ENCODE measurements at places on chromosomes 12 and 14. TPM values are rescaled to one million over a fixed set of nuclear protein-coding genes. Genes with fewer than 3 reads are reported as not detected.

- DNase-seq = no peak
These were observed 475.4 kb downstream of the NPAS3 start for GRCh38 chr14:33414041-33414440.

- no peak for DNase-seq
These were observed 19.9 kb downstream of the RPS6KL1 start for GRCh38 chr14:74902941-74903705.

The CCDC184 gene
- total RNA-seq = 0.48 TPM

- no peak for DNase-seq
These were observed 42.4 kb upstream of the EMP1 start for GRCh38 chr12:13154027-13154538.

DNA sequence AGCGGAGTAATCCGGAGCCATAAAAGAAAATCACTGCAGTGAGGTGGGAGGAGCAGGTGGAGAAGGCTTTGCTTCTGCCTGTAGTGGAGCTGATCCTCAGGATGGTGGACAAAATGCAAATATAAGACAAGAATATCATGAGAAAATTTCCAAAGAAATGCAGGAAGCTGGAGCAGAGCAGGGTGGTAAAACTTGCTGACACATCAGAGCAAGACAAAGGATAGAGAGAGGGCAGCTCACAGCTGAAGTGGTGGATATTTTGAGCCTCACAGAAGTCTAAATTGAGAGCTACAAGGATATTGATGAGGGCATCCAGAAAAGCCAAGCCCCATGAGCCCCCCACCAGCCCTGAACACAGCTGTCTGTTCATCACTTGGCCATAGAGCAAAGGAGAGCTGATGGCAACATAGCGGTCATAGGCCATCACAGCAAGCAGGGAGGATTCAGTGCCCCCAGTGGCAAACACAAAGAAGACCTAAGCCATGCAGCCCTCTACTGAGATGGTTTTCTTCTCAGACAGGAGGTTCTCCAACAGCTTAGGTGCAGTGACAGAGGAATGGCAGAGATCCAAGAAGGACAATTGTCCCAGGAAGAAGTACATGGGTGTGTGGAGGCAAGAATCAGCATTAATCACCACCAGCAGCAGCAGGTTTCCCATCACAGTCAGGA, 30.0 kb upstream of the ANP32D start:
- no peak for DNase-seq

- peak; percentile 61 for DNase-seq
These were observed 17.9 kb downstream of the PLD4 start for GRCh38 chr14:104942586-104942985.

- no peak for DNase-seq
These were observed 31.9 kb downstream of the RBM19 start for GRCh38 chr12:113934060-113934814.

- DNase-seq = no peak
These were observed 70.4 kb upstream of the PTPRQ start for GRCh38 chr12:80373666-80374065.

GRCh38 chr12:75834591-75834990, 197.0 kb downstream of the PHLDA1 start:
- DNase-seq = no peak

The FBXW8 gene
- total RNA-seq = 13.3 TPM
